ENCODE measurements at places on chromosomes 1 and 21. TPM values are rescaled to one million over a fixed set of nuclear protein-coding genes. Genes with fewer than 3 reads are reported as not detected.

PGBD5 gene
- not detected for total RNA-seq

AIRE gene
- under 0.01 TPM for total RNA-seq

SRGAP2 gene
- total RNA-seq, result 82.3 TPM

SH3D21 gene
- 10.5 TPM for total RNA-seq

FCRL4 gene
- total RNA-seq, result not detected

All from smooth muscle cell of the umbilical artery (primary cell).